Dorsolateral prefrontal cortex (tissue), 122 donors: ENCODE measurements at places on chromosomes 7 and 10. TPM values are rescaled to one million over a fixed set of nuclear protein-coding genes. Genes with fewer than 3 reads are reported as not detected.

SFTPD gene
- total RNA-seq, result 1.3 TPM

CLCN1 gene
- total RNA-seq, result 0.19 TPM

DNAJC9 gene
- 39.2 TPM for total RNA-seq

APBB1IP gene
- 12.3 TPM for total RNA-seq

COL26A1 gene
- 25.4 TPM for total RNA-seq

AOAH gene
- total RNA-seq, result 7.3 TPM

STRIP2 gene
- 8.1 TPM for total RNA-seq
